ENCODE measurements at places on chromosomes 6 and 20. TPM values are rescaled to one million over a fixed set of nuclear protein-coding genes. Genes with fewer than 3 reads are reported as not detected.

BMP2 gene
- polyA plus RNA-seq, result 1.8 TPM

DEFB124 gene
- polyA plus RNA-seq, result 1.3 TPM

EPPIN gene
- not detected for polyA plus RNA-seq

TGM3 gene
- 0.25 TPM for polyA plus RNA-seq

GRCh38 chr20:21202259-21202658 lies 76.4 kb downstream of the KIZ start:
- DNase-seq, result no peak

DNA sequence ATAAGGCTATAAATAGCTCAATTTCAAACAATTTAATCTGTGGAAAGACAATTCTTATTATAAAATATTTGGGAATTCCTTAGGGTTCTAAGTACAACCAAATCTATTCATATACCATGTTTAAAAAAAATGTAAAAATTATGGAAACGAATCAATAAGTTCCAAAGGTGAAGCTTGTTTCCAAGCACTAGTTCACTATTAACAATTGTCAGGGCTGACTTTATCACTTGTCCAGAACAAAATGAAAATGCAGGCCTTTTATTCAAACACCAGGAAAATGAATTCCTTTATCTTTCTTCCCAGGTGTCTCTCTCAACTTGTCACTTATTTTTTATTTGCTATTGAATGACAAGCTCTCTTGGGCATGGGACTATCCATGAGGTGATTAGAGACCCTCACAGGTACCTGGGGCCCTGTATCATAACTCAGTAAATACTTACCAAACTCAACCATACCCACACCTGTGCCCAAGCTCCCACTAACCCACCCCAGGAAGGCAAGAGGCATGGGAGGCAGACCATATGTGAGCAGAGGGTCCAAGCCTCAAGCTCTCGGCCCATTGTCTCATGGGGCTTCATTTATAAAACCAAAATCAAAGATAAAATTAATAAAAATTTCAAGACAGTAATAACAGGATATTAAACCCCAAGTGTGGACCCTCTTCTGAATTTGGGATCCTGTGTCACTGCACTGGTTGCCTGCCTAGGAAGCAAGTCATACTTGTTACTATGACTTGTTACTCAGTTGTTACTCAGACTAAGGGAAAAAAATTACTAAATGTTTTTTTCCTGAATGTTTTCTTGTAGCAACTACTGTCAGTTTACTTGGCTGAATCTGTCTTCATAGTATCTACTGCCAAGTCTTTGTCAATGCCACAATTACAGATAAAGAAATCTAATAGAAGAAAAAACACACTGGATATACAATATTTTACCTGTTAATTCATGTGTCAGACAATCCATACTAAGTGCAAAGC lies 54.7 kb downstream of the PTPRK start:
- no peak for DNase-seq

- no peak for DNase-seq
Measured at GRCh38 chr6:39279539-39279938, 34.7 kb downstream of the KCNK17 start.

GRCh38 chr6:20658516-20658915 lies 124.3 kb downstream of the CDKAL1 start:
- no peak for DNase-seq

DNA sequence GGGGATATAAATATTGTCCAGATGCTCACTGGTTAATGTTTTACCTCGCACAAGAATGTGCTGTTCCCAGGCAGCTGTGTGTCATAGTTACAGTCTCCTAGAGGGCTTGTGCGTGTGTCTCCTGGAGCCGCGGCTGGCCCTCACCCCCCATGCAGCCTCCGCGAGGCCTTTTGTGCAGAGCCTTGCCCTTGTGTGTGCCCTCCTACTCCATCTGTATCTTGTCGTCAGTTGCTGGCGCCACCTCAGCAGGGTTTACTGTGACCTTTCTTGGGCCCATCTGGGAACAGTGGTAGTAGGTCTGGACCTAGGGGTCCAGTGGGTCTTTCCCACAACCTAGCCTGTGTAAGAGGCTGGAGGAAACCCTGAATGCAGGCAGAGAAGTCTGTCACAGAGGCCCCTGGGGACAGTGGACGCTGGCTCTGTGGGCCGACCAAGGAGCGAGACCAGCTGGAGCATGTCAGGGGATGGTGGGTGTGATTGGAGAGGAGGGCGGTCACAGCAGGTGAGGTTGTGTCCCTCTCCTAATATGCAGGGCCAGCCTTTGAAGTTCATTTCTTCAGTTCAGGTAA lies 35.2 kb downstream of the PPP1R14C start:
- no peak for DNase-seq

GRCh38 chr20:62952373-62952967 lies at the start of gene SLC17A9:
Gene SLC17A9, plus strand, starts transcription at chr20:62952709. Its CDS starts 122 bp downstream, at chr20:62952831.
- no peak for DNase-seq

DNA sequence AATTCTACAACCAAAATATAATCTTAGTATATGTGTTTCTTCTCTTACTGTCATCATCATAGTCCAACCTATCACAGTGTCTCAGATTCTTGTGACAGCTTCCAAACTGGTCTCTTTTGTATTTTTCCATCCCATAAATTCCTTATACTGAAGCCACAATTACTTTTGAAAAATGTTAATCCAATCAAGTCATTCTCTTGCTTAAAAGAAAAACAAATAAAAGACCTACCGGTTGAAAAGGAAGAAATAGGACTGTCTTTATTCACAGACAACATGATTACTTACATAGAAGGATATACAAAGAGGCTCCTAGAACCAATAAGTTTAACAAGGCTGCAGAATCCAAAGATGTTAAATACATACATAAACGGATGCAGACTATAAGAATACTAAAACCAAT lies 339.9 kb downstream of the RNGTT start:
- DNase-seq, result no peak

DNA sequence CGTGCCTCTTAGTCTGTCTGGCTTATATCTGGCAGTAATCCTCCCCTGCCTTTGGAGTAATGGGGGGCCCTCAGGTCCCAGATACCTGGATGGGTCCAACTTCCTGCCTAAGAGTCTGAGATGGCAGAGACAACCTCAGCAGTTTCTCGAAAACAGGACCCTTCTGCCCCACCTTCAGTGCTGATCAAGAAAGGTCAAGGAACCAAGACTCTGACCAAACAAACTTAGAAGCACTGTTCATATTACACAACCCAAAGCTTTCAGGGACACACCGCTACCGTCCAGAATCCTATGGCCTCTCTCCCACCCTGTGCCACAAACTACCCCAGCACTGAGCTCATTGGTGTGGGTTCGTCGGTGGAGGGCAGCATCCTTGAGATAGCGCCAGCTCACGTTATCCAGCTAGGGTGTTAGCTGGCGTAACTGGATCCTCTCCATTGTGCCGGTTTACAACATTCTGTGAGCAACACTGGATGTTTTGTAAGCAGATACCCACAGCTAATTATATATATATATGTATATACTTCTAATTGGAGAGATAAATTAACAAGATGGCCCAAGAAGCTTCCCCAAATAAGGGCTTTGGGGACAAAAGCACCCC lies 7.6 kb upstream of the TMC2 start:
- DNase-seq, result no peak

DNA sequence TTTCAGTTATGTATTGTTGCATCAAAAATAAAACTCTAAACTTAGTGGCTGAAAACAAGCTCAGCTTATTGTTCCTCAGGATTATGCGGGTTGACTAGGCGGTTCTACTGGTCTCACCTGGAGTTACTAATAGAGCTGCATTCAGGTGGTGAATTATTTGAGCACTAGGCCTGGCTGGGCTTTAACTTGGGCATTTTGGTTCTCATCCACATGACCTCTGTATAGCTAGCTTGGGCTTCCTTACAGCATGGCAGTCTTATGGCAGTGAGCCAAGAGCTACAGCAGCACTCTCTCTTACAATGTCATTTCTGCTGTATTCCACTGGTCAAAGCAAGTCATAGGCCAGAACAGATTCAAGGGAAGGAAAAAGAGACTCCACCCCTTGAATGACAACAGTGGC lies 1.6 kb downstream of the PGBD1 start:
- DNase-seq, result no peak

DNA sequence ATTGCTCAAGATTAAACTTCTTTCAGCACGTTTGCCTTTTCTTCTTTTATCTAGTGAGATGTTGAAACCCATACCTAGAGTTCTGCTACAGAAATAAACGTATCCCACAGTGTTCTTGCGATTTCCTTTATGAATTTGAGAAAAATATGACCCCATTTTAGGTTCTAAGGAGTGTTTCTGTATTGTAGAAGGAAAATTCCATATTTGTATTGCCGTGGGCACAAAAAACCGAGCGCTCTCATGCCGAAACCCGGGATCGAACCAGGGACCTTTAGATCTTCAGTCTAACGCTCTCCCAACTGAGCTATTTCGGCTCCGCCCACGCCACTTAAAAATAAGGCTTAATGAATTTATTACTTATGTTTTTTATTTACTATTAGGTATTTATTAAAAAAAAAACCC lies 23.7 kb downstream of the ZNF311 start:
- DNase-seq, result peak; percentile 49

GRCh38 chr6:121694801-121695251 lies 259.4 kb downstream of the GJA1 start:
- DNase-seq, result no peak

DNA sequence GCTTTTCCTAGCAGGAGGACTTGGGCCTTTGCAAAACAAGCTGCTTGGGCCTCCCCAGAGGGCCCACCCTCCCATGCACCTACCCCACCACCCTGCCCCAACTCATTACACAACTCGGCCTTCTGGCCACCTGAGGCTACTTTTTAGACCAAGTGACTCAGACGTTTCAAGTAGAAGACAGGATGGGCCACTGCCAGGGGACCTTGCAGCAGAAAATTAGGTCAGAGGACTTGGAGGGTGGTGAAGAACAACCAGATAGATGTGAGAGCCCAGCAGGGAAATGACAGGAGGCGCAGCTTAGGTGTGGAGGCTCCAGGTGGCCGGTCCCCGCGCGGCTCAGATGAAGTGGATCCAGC lies 1.4 kb downstream of the PPP1R3D start:
- DNase-seq, result no peak

Data from forelimb muscle (tissue), 1 donor.